A549 treated with CpdA at 1 μM for 4 hours (cell line): ENCODE measurements at places on chromosomes 3 and 15. TPM values are rescaled to one million over a fixed set of nuclear protein-coding genes. Genes with fewer than 3 reads are reported as not detected.

The DNAH1 gene
- 0.52 to 1.1 TPM (median 1.1 TPM) in 5 replicates for total RNA-seq

The CCR9 gene
- not detected in 5 replicates for total RNA-seq

The RYK gene
- 28.1 to 34.2 TPM (median 29.3 TPM) in 5 replicates for total RNA-seq

The PLAAT1 gene
- total RNA-seq, result 0.14 to 0.28 TPM in 2 of 5 replicates, not detected in the others

The CCR3 gene
- not detected in 5 replicates for total RNA-seq

The RAB6B gene
- 0.76 to 2.4 TPM (median 2.3 TPM) in 5 replicates for total RNA-seq

The ALDH1L1 gene
- total RNA-seq, result 0.11 to 0.64 TPM (median 0.23 TPM) in 5 replicates

The ISG20 gene
- 41.7 to 47.3 TPM (median 46.1 TPM) in 5 replicates for total RNA-seq

The AQP9 gene
- not detected in 5 replicates for total RNA-seq

The UBL7 gene
- 40.9 to 44.2 TPM (median 42.6 TPM) in 5 replicates for total RNA-seq

The IQCF5 gene
- total RNA-seq, result not detected in 5 replicates

The ISY1 gene
- total RNA-seq, result 22.2 to 25.5 TPM (median 22.7 TPM) in 5 replicates

The LRIG1 gene
- 4.8 to 6.4 TPM (median 5.6 TPM) in 5 replicates for total RNA-seq

The TRH gene
- total RNA-seq, result not detected in 5 replicates

The PRICKLE2 gene
- 1.9 to 3.4 TPM (median 2.1 TPM) in 5 replicates for total RNA-seq
